ENCODE measurements at places on chromosomes 1 and 21.

DNA sequence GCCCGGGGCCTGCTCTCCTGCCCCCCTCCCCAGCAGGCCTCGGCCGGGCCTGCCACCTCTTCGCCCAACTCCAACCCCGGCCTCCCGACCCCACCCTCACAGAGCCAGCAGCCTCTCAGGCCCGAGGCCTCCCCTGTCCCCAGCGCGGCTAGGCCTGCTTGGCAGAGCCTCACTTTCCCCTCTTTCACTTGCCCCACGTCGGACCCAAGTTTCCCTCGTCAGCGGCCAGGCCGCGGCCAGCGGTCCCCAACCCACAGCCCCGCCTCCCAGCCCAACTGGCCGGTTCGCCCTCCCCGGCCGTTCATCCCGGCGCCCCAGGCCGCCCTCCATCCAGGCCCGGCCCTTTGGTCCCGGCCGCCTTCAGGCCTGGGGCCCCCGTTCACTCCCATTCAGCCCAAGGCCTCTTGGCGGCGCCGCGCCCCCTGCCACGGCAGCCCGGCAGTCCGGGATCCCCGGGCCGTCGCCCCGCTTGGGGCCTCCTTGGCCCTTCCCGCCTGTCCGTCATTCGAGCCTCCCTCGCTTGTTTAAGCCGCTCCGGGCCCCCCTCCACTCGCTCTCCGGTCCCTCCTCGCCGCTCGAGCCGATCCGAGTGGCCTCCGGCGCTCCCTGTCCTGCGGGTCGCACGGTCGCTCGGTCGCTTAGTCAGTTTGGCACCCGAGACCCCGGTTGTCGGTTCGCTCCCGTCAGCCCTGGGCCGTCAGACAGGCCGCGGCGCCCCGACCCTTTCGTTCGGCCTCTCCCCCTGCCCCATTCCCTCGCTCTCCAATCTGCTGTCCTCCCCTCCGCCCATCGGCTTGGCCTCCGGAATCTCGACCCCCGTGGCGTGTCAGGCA, 1.4 kb downstream of the LRRC41 start:
- DNase-seq = peak; percentile 52

GRCh38 chr1:147389532-147390184, 147.2 kb downstream of the CHD1L start:
- peak; percentile 69 for DNase-seq

DNA sequence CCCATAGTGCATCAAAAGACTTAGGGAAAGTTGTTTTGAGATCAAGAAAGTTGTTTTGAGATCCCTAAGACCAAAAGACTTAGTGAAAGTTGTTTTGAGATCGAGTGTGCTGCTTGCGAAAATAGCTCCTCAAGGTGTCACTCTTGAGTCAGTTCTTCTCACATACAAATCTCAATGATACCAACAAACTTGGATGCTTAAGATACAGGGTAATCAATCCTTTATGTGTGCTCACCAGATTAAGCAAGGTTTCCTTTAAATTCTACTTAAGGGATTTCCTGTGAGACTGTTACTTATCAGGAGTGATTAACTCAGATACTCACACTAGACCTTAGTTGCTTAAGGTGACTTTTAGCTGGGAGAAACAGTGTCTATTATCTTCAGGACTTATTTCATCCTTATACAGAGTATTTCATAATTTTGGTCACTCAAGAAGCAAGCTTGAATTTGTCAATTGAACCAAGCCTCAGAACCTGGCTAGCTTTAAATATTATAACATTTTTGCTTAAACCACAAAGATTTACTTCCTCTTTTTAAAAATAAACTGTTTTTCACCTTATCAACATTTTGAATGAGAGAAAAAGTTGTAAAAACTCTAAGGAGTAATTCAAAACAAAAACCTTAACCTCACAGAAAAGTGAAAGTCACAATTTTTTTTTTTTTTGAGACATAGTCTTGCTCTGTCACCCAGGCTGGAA, 8.0 kb upstream of the RLF start:
- peak; percentile 76 for DNase-seq

GRCh38 chr1:85179522-85179921, 21.3 kb downstream of the SYDE2 start:
- no peak for DNase-seq

- DNase-seq = peak; percentile 37
Observed at GRCh38 chr1:40315795-40316594, 1.1 kb downstream of the COL9A2 start.

- DNase-seq = no peak
Observed at GRCh38 chr1:115757856-115758255, 10.7 kb downstream of the CASQ2 start.

DNA sequence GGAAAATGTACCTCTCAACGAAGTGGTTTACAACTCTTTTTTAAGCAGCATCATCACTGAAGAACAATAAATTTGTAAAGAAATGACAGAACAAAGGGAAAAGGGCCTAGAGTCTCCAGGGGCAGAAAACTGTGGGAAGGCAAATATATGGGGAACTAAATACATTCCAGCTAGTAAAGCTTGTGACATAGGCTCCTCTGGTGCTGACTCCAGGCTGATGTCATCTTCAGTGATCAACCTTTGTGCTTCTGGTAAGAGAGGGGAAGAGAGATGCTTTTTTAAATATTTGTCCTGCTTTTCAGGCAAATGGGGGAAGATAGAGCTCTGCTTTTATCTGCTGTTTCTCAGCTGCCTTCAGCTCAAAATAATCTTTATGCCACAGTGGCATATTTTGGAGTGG, 323.2 kb downstream of the LRRIQ3 start:
- DNase-seq = no peak

DNA sequence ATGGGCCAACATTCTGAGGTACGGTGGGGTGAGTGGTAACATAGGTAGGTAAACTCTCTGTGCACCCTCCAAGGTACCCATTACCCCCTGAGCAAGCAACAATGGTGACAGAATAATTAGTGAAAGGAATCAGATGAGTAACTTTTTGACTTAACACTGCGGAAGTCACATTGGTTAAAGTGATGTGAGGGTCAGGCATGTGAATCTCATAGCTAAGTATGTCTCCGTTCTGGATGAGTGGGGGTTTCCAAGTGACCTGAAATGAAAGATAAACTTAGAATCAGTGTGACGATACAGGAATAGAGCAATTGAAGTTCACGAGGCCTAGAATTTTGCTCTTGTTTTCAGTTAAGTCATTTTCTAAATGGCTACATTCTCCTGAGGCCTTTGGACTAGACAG, 311.7 kb downstream of the KCTD3 start:
- no peak for DNase-seq

- DNase-seq = no peak
Observed at GRCh38 chr1:203577766-203578491, 48.7 kb upstream of the ATP2B4 start.

- peak; percentile 67 for DNase-seq
Observed at GRCh38 chr1:61441723-61442262, 283.1 kb downstream of the TM2D1 start.

DNA sequence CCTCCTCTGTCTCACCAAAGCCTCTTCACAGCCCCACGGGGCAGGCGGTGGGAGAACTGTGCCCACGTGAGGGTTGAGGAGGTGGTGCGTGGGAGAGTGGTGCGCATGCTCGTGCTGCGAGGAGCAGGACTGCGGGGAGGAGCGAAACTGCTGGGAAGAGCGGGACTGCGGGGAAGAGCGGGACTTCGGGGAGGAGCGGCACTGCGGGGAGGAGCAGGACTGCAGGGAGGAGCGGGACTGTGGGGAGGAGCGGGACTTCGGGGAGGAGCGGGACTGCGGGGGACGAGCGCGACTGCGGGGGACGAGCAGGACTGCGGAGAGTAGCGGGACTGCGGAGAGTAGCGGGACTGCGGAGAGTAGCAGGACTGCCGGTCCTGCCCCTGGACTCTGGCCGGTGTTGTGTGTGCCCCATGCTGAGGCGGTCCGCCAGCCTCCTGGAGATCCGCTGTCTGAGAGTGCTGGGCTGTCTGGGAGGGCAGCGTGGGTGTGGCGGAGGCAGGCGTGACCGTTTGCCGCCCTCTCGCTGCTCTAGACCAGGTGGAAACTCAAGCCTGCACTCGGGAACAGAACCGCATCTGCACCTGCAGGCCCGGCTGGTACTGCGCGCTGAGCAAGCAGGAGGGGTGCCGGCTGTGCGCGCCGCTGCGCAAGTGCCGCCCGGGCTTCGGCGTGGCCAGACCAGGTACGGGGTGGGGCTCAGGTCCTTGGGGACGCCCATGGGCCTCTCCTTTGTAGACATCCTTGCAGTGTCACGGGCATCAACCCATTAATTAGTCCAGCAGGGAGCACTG, 24.6 kb downstream of the TNFRSF1B start:
- no peak for DNase-seq

- peak; percentile 62 for DNase-seq
Observed at GRCh38 chr1:179079113-179079761, 2.6 kb upstream of the TOR3A start.

DNA sequence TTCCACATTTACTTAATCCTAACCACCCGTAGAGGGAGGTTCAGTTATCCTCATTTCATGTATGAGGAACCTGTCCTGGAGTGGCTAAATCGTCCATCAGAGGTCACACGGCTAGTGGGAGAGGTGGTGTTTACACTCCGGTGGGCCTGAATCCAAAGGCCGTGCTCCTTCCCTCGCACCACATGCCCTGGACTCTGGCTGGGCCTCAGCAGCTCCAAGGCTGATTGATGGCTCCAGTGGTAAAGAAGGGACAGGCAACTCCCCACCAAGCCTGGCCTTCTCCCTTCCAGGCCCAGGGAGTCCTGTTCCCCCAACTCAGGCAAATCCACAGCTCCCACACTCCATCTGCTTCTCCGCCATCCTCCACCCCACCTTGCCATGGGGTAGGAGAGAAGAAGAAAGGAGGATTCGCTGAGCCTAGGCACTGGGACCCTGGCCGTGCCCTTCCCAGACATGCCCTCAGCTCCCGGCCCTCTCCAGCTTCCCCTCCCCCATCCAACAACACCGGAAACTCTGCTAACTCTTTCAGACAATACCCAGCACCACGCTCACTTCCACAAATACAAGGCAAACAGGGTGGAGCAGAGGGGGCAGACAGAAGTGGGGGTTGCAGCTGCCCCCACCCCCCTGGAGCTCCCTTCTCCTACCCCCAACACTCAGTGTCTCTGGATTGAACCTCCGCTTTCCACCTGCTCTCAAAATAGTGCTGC, 10.9 kb downstream of the ARHGEF2 start:
- DNase-seq = no peak

GRCh38 chr1:227794817-227795192, 20.7 kb upstream of the PRSS38 start:
- DNase-seq = no peak

- peak; percentile 98 for DNase-seq
Observed at GRCh38 chr1:10210841-10211804, 753 bp downstream of the KIF1B start.

GRCh38 chr1:3822421-3822820, 26.1 kb upstream of the LRRC47 start:
- DNase-seq = no peak

GRCh38 chr1:178088651-178089050, 5.3 kb upstream of the RASAL2 start:
- DNase-seq = no peak

- DNase-seq = no peak
Observed at GRCh38 chr1:63429281-63429680, 61.9 kb downstream of the ALG6 start.

DNA sequence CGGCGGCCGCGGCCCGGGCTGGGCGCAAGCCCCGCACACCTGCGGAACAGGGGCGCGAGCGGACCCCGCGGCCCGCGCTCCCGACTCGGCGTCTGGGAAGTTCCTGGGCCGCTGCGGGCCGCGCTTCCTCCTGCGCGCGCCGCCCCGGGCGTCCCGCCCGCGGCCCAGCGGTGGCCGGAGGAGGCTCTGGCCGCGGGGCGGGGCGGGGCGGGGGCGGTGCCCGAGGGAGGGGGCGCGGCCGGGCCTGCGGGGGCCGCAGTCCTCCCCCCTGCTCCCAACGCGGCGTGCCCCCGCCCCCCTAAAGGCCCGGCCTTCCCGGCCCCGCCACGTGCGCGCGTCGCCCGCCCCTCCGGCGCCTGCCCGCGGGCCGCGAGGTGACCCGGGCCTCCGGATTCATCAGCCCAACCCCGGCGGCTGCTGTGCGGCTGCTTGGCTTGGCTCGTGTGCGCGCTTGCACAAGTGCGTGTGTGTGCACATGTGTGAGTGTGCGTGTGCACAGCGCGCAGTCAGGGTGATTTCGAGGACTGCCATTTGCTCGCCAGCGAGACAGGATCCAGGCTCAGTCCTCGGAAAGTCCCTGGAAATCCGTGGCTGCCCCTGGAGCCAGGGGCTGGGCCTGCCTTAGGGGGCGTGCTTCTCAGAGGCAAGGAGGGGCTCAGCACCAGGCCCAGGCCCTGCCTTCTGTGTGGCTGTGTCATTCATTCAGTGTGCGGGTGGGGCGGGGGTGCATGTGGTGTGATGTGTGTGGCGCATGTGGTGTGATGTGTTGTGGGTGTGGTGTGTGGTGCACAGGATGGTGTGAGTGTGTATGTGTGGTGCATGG, at the start of gene C2CD2:
Gene C2CD2, minus strand, starts transcription at position 188 of the 823 bp plus-strand sequence. CDS start 370 bp downstream, outside the sequence.
- peak; percentile 91 for DNase-seq

GRCh38 chr1:59057211-59057694, 239.6 kb upstream of the FGGY start:
- DNase-seq = peak; percentile 95

DNA sequence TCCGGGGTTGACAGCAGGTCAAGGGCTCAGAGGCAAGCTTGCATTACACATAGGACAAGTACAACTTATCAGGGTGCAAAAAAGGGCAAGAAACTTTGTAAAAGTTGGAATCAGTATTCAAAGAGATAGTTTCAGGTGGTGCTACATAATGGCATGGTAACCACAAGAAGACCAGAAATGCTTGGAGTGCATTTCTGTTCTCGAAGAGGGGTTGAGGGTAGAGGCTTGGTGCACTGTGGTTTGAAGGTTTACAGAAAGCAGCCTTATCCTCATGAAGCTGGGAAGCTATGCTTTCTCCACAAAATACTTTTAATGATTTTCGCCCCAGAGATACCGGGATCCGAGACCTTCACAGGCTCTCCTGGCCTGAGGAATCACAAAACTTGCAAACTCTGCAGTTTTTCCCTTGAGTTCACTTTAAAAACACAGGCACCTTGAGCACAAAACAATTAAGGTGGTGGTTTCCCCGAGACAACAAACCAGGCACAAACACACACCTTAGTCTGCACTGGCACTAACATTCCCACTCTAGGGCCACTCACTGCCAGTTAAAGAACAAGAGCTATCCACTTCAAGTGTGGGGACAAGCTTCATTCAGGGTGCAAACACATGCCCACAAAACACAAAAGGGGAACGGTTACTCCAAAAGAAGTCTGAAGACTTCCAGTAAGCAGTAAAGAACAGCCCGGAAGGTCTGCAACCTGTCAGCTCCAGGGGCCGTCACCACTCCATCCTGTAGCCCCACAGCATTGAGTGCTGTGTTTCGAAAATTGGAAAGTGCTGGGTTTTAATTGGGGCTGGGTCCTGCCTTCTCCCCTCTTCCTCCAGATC, 29.8 kb upstream of the NFIA start:
- DNase-seq = no peak

- DNase-seq = no peak
Observed at GRCh38 chr1:79325705-79326104, 319.2 kb upstream of the ADGRL4 start.

GRCh38 chr1:169327875-169328274, 39.7 kb downstream of the NME7 start:
- no peak for DNase-seq

GRCh38 chr1:203828002-203828401, 32.6 kb downstream of the ZBED6 start:
- DNase-seq = no peak

GRCh38 chr21:16082038-16082816, 352.4 kb downstream of the USP25 start:
- peak; percentile 46 for DNase-seq
